ENCODE measurements at places on chromosomes 12 and 14.
A peak's percentile ranks its signal among the peaks of the same experiment; 100 is the strongest.

GRCh38 chr12:46361667-46362034 lies 10.9 kb downstream of the SLC38A2 start:
- ATAC-seq = no peak

DNA sequence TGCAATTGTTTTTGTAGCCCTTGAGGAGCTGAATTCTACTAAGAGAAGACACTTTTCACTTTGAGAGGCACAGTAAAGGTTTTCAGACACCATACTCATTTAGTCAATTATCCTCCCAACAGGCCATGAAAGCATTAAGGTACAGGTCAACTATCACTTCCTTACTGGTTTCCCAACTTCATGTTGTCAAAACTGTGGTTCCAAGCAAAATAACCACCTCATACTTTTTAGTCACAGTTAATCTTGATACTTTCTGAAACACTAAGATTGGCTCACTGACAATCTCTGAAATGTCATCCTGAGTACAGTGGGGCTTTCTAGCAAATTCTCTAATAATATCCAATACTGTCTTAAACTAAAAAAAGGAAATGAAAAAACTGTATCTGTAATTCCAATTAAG lies 71.7 kb downstream of the SLC2A13 start:
- peak; percentile 39 for ATAC-seq

DNA sequence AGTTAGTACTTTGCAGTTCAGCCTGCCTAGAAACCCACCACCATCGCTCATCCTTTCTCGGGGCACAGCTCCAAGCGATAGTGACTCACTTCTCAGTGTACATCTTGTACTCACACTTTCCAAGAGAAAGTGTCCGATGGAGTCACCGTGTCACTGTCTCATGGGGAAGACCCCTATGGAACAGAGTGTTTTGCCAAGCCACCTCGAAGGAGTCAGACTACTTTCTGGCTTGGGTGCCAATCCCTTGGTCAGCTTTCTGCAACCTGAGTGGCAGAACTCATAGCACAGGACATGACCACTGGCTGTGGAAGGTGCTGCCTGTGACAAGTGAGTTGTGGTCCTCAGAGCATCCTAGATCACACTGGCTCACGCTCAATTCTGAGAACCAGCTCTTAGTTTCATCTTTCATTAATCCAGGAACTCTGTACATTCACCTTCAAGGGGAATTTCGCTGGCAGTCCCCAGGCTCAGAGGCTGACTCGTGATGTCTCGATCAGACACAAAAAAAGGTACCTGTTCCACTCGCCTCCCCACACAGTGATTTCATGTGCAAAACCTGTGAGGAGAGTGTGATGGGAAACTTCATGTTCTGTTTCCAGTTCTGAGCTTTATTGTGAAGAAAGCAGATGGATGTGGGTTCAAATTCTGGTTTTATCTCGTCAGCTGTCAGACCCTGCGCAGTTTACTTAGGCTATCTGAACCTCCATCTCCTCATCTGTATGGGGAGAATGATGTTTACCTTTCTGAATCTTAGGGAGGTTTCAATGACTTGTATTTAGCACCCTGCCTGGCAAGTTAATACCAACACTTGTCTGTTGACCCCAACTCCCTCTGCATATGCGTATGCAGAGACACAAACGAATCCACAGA lies 127.3 kb upstream of the CCND2 start:
- peak; percentile 66 for ATAC-seq

- peak; percentile 73 for ATAC-seq
These were observed 26.1 kb upstream of the UBC start for GRCh38 chr12:124940393-124941169.

DNA sequence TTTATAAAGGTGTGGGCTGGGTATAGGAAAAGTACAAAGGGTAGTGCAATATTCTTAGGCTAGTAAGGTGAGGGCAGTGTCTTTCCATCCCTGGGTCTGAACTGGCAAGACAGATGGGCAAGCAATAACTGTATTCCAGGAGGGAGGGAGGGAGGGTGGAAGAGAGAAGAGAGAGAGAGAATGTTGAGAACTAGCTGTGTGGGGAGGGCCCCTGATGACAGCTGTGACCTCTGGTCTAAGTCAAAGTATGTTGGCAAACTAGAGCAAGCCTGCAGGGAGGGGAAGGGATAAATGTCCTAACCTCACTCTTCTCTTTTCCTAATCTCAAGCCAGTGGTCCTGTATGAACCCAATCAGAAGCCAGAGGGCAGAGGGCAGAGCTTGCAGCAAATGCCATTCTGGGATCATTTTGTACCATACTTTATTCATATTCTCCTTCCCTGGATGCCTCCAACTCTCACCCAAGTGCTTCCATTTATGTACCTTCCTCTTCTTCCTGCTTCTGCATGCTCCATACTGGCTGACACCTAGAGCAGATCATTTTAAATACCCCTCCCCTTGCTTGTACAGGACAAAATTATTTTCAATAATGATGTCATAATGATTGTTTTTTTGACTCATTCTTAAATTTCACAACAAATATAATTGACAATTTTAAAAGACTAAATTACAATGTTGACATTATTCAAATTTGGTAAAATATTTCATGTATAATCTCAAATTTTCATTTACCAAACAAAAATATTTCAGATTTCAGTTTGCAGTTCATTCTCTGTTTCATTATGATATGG lies 75.9 kb downstream of the AKAP6 start:
- ATAC-seq = no peak

DNA sequence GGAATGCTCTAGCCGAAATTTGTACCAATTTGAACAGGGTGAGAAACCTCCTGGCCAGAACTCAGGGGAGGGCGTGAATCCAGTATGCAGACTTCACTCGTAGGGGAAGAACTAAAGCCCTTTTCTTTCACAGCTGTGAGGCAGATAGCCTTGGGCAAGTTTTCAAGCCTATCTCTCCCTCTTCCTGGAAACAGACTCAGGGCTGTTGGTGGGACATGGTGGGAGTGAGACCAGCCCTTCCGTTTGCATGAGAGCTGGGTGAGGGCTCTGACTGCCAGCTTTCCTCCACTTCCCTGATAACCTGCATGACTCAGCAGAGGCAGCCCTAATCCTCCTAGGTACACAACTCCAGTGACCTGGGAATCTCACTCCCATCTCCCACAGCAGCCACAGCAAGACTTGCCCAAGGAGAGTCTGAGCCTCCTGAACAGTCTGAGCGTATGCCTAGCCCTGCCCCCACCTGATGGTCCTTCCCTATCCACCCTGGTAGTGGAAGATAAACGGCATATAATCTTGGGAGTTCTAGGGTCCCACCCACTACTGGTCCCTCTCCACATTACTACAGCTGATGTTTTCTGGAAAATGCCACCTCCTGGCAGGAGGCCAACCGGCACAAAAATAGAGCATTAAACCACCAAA lies 170.1 kb upstream of the AMIGO2 start:
- ATAC-seq = no peak

GRCh38 chr12:5236022-5236640 lies 192.5 kb downstream of the KCNA5 start:
- ATAC-seq = no peak

- ATAC-seq = no peak
These were observed 651.6 kb upstream of the LRFN5 start for GRCh38 chr14:40955131-40955505.

DNA sequence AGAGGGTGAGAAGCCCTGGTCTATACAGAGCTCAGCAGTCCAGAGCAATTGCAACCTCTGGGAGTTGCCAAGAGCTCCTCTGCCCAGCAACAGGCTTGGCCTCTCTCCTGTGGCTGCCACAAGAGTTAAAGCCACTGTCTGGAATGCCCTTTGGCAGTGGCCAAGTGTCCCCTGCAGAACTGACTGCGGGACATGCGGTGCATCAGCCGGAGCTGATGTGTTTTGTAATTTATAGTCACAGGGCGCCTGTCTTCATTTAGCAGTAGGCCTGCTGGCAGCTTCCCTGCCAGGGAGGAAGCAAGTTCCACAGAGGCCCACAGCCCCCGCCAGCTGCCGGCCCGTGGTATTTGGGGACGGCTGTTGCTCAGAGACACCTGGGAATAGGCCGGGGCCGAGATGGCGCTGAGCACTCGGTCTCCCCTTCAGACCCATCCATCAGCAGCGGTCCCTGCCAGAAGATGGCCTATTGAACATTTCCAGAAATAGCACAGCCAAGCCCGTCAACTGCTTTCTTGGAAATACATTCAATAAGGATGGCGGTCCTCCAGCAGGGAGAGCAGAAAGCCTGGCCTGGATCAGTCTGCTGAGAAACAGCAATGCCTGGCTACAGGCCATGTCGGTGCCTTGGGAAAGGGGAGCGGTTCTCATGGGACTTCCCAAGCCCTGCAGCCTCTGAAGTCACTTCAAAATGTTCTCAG lies 217.4 kb downstream of the CRADD start:
- no peak for ATAC-seq

DNA sequence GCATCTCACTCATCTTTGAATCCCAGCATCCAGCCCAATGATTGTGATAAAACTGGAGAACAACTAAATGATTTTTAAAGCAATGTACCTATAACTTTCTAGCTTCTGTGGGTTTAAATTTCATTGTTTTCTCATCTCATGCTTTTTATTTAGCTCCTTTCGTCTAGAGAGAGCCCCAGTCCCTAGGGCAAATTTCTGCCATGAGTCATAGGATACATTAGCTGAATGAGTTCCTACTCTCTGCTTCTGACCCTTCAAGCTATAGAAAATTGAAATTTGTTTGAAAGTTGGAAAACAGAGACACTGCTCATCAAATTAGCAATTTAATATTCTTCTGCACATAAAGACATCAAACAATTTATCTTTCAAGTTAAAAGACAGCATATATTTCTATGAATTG lies 113.9 kb downstream of the KIF21A start:
- ATAC-seq = no peak

DNA sequence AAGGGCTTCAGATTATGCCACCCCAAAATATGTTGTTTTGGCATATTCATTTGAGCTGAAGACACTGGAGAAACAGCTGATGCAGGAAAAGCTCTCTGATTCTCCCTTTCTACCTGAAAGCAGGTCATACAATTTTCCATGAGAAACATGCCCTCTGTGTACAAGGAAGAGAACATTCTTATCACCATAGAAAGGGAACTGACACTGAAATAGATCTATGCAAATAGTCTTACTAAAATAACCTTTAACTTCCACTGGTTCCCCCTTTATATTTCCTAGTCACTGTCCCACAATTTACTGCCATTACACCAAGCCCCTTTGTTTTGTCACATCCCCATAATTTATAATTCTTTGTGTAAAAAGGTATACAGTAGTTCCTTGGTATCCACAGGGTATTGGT lies 9.6 kb upstream of the PHC1 start:
- ATAC-seq = no peak

DNA sequence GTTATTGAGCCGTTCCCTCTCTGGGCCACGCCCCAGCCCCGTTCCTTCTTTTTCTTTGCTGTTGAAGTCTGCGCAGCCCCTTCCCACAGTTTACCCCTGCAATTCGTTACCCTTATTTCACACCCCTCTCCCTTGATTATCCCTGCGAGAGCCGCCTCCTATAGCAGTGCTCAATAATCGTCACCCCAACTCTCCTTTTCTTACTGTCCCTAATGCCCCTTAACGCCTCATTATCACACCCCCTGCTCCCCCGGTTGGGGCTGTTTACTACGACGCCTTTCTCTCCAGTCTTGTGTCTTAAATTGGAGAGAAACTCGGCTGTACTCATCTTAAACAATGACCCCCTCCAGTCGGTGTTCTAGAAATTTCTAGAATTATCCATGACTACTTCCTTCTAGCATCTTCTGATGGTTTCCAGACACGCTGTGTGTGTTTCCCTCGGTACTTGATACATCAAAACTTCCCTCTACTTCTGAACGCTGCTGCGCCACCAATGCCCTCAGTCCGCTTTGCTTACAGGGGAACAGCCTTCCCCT lies 713 bp upstream of the FBXL14 start:
- ATAC-seq = no peak

GRCh38 chr14:105455766-105456660 lies 18.6 kb upstream of the CRIP2 start:
- no peak for ATAC-seq

DNA sequence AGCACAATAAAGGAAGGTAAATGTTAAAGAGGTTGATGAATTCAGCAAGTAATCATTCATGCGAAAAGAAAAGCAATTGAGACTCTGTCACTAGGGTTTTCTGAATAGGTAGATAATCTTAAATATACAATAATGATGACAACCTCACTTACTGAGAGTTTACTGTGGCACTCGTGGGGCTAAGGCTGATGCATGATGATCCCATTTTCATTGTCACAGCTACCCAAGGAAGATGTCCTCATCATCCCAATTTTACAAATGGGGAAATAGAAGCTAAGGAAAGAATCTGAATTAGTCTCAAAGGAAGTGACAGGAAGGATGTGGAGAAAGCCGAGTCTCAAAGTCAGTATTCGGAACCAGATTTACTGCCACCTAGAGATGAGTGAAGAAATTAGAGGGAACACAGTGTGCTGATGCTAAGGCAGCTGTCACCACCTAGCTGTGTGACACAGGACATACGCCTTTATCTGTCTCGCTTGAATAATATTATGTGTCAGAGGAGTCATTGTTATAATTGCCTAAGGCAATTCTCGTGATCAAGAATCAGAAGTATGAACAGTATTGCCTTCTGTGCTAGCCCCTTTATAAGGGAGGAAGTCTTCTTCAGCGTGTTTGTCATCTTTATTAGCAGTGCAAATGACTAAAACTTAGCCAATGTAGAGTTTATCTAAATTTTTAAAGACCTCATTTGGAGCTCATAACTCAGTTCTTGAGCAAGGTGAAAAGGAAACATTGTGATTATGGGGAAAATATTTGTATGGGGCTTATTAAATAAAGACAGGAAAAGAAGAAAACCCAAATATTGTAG lies 63.2 kb downstream of the ERGIC2 start:
- ATAC-seq = peak; percentile 90

DNA sequence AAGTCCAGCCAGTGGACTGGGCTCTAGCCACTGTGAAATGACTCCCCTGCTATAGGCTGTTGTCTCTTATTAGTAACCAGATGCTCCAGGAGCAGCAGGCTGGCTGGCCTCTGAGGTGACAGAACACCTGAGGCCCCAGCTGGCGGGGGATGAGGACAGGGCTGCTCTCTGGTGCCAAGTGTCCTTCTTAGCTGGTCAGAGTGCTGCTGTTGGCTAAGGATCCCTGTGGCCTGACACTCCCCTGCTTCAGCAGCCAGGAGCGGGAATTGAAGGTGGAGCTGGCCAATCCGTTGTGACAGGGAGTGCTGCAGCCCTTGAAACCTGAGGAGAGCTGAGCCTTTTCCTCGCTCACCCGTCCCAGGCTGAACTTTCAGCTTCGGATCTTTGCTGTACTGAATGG lies 30.7 kb downstream of the TMEM229B start:
- no peak for ATAC-seq

DNA sequence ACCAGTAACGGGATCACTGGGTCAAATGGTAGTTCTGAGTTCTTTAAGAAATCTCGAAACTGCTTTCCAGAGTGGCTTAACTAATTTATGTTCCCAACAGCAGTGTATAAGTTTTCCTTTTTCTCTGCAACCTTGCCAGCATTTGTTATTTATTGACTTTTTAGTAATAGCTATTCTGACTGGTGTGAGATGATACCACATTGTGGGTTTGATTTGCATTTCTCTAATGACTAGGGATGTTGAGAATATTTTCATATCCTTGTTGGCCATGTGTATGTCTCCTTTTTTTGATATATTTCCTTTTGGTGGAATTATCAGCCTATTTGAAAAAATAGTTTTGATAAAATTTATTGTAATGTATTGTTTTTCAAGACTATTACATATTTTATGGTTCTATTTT lies 701.2 kb upstream of the FBXO33 start:
- no peak for ATAC-seq

- ATAC-seq = no peak
These were observed 183.2 kb downstream of the GRIP1 start for GRCh38 chr12:66495709-66496108.
